ENCODE measurements at places on chromosomes 11 and 22. TPM values are rescaled to one million over a fixed set of nuclear protein-coding genes. Genes with fewer than 3 reads are reported as not detected.

OR5J2 gene
- total RNA-seq = not detected

NELL1 gene
- total RNA-seq = not detected

TYR gene
- not detected for total RNA-seq

OR9Q2 gene
- total RNA-seq = not detected

CHRNA10 gene
- 0.56 TPM for total RNA-seq

CASTOR1 gene
- total RNA-seq = 6.3 TPM

PRR33 gene
- not detected for total RNA-seq

OR8K5 gene
- total RNA-seq = not detected

SLC22A9 gene
- not detected for total RNA-seq

KLHL35 gene
- 6.2 TPM for total RNA-seq

MYO7A gene
- total RNA-seq = under 0.01 TPM

RTN4R gene
- total RNA-seq = 0.58 TPM

All from regular cardiac myocyte (primary cell).